ENCODE measurements at places on chromosomes 1 and 21.

DNA sequence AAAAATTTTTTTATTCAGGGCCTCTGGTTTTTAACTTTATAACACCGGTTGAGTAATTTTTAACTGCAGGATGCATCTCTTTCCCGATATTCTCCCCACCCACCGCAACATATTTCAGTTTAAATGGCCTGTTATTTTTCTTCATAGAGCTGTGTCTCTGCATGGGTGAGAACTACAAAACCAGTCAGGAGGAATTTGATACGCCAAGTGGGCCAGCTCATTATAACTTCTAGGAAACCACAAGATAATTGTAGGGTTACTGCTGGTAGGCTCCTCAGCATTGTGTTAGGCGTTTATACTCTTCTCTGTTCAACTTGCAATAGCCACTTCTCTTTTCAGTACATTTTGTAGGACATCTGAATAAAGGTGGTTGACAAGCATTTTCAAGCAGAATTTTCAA is 169.7 kb downstream of the PBX1 start:
- no peak for DNase-seq

DNA sequence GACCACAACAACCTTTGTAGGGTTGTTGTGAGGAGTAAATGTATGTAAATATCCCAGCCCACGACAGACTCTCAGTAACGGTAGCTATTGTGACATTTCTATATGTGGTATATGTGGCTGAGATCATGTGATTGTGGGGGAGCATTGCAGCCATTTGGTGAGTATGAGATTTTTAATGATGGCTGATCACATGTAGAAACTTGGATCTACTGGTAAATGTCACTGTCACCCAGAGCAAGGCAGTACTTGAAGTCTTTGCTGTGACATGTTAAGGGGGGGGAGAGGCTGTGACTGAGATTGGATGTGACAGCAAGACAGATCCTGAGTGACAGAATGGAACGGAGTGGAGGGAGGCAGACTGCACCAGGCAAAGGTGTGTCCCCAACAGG is 23.9 kb upstream of the MEF2D start:
- DNase-seq: no peak

DNA sequence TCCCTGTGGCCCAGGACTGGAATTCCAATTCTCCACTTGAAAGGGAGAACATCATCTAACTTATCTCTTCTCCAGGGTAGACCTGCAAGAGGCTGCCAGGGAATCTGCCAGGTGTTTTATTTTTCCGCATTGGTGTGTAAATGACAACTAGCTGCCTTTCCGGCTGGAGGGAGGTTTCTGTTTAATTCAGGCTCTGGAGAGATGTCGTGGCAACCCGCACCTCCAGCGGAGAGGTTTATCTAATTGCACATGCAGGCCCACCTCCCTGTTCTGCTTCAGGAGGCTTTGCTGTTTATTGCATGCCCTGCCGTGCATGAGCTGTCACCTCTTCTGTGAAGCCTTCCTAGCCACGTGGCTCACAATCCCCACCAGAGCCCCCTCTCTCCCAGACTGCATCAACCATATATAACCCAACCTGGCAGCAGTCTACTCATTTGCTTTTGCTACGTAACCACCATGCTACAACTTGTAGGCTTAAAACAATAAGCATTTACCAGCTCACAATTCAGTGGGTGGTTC is 151.6 kb downstream of the C1orf94 start:
- DNase-seq: no peak

GRCh38 chr21:26849428-26850115 is 4.4 kb upstream of the ADAMTS1 start:
- DNase-seq: no peak

- DNase-seq: no peak
Measured at GRCh38 chr1:83796409-83796808, 202.5 kb downstream of the TTLL7 start.

DNA sequence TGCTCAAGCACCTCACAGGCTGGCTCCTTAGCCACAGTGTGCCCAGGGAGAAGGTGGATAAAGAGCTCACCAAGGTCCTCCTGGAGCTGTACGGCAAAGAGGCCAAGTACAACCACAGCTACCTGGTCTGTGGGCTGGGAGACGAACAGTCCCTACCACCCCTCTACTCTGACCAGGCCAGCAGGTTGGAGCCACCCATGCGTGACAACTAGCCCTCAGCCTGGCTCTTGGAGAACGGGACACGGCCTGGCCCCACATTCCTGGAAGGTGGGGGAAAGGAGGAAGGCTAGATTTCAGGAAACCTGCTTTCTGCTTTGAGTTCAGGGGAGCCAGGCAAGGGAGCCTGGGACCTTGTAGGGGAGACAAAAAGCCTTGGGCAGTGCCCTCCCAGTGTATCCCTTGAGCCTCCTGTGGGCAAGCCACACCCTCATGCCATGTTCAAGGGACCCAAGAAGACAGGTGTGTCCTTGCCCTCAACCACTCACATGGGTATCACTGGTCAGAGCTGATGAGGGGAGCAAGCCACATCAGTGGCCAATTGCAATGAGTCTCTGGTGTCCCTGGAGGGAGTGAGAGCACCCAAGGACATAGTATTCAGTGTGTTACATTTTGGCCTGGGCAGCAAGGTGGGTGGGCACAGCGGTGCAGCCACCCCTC is 27.6 kb downstream of the LUZP1 start:
- no peak for DNase-seq

- DNase-seq: no peak
Measured at GRCh38 chr1:25731626-25732370, 68.2 kb upstream of the SELENON start.

DNA sequence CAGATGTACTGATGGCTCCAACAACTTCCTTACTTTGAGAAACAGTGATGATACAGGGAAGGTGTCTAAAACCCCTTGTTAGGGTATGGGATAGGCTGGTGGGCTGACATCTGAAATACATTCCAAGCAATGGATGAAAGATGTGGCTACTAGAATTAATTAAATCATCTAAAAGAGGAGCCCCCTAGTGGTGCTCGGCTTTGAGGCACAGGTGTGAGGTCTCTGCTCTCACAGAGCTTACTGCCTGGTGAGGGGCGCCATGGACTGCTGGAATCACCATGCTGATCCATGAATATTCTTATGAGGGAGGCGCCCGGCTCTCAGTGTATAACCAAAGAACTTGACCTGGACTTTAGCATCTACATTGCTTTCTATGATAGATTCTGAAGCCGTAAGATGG is 48.5 kb downstream of the GNG4 start:
- DNase-seq: no peak

DNA sequence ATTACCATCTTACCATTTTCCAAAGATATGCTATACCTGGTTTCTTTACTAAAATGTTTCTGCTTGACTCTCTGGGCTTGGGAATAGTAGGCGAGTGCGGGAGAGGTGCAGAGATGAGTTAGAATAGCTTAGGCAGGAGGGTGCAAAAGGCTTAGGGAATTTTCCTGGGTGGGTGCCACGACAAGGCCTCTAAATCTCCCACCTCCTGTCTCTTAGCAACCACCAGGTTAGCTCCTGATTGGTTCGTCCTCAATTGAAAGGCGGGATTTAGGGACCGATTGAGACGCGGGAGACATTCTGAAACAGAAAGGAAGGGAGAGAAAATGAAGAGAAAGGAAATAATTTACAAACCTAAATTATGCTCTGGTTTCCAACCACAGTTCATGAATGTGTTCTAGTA is 3.1 kb downstream of the ACKR1 start:
- no peak for DNase-seq

DNA sequence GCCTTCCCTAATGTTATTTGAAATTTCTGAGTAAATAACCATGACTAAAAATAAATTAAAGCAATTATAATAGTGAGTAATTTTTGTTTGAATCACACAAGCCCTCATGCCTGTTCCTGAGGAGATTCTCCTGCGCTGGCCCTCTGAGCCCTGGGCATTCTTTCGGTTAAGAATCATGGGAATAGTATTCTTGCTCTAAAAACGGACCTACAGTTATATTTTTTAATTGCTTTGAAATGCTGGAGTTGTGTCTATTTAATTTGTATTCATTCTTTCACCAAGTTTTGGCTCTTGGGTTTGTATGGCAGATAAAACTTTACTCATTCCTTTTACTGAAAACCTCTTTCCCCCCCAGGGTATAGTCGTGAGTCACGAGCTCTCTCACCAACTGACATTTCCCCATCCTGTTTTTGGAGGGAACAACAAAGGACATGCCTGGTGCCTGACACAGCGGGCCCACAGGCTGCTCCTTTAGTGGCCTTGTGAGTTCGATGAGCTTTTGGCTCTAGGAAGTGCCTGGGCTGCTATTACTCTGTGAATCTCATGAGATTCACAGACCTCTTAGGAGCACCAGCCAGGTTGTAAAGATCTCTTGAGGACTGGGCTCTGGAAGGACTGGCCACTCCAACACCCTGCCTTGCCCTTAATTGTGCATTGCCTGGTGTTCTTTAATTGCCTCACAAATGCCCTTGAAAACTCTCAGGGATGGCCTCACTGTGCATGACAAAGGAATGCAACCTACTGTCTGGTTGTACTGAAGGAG is 58.6 kb downstream of the DDR2 start:
- no peak for DNase-seq

- no peak for DNase-seq
Measured at GRCh38 chr1:63915121-63915520, 141.3 kb downstream of the ROR1 start.

- DNase-seq: no peak
Measured at GRCh38 chr1:181383695-181384094, 99.6 kb upstream of the CACNA1E start.

GRCh38 chr1:232292239-232292638 is 337.7 kb downstream of the SIPA1L2 start:
- no peak for DNase-seq

DNA sequence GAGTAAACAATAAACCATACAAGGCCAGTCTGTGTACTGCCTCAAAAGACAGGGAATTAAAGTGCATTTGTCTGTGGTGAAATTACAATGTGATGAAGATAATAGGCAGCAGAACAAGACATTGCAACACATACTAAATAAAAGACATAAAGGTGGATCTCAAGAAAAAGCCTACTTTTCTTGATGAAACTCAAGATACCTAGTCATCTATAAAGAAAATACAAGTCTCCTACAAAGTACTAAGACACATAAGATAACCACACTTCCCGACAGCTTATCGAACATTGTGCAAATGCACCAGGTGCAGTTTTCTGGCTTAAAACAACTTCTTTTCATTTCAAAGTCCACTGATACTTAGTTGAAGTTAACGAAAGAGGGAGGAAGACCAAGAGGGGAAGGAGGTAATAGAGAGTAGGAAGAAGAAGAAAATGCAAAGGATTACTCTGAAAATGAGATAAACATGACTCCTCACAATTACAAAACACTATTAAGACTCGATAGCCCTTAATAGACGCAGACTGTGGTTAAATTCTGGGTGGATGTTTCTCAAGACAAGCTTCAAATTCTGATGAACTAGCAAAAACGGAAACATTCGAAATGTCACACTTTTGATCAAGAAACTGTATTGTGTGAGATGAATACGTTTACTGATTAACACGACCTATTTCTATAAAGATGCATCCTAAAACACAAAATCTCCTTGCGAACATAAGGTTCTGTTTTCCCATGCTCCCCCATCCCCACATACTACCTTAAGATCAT is 2.0 kb downstream of the HNRNPR start:
- DNase-seq: no peak

DNA sequence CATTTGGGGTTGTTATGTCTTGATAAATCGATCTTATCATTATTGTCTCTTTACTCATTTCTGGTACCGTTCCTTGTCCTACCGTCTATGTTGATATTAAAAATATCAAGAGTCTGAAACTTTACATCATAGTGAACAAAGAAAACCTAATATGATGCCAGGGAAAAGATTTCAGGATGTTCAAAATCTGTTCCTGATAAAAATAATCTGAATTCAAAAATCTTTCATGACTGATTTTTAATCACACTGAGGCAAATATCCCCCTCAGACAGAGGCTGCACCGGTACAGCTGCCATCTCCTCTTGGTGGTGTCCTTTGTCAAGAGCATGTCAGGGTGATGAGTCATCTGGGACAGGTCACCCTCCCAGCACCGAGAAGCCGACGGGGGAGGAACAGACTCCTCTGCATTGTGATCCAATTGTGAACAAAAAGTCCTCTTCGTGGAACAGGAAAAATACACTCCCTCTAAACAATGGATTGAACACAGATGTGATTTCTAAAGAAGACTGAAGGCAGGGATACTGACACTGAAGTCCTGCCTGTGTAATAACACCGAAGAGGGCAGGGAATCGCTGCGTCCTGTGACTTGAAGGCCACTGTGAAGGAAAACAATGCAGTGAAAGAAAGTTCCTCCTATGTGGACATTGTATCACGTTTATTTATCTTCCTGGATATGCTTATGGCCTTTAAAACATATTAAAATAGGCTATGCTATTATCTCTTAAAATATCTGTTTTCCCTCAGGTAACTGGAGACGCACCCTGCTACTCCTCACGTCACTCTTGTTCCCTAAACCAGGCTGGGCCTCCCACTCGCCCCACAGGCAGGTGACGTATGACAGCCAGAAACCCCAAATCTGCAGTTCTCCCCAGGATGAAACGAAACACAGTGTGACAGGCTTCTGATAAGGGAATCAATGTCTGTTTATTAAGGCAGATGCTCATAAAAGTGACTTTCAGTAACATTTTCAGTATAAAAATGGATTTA is 4.3 kb upstream of the SPATC1L start:
- DNase-seq: no peak

- no peak for DNase-seq
Measured at GRCh38 chr1:156500543-156500792, at the start of gene MEF2D. MEF2D (minus strand) TSS chr1:156500775; CDS start chr1:156483292, 17,483 bp downstream.

DNA sequence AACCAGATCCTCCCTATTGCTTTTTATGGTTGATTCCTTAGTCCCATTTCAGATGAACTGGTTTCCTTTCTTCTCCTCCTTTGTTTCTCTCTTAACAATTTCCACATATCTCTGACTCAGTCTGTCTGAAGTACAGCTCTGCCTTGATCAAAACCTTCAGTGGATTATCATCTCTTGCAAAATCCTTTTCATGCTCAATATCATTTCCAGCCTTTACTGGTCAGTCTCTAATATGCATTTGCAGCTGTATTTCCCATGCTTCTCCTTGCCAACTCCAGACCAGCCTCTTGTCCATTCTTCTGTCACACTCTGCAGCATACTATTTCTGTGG is 72.2 kb downstream of the SNX7 start:
- DNase-seq: no peak

DNA sequence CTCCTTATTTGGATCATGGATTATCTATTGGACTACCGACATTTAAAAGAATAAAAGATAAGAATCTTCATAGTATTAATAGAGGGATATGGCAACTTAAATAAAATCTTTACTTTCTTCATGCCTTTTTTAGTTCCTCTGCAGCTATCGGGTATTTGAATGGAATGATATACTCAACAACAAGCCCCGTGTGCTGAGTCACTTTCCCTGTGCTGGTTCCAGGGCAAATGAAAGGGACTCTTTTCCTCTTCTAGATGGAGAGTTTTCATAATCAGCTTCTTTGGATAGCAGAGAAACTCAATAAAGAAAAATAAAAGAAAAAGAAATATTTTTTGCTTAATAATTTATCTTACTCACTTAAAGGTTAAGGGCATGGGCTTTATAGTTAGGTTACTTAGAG is 213.7 kb downstream of the LRRC40 start:
- no peak for DNase-seq

- no peak for DNase-seq
Measured at GRCh38 chr21:43294194-43294902, 125.5 kb downstream of the CRYAA start.
